ENCODE measurements at places on chromosomes 12 and 14.

DNA sequence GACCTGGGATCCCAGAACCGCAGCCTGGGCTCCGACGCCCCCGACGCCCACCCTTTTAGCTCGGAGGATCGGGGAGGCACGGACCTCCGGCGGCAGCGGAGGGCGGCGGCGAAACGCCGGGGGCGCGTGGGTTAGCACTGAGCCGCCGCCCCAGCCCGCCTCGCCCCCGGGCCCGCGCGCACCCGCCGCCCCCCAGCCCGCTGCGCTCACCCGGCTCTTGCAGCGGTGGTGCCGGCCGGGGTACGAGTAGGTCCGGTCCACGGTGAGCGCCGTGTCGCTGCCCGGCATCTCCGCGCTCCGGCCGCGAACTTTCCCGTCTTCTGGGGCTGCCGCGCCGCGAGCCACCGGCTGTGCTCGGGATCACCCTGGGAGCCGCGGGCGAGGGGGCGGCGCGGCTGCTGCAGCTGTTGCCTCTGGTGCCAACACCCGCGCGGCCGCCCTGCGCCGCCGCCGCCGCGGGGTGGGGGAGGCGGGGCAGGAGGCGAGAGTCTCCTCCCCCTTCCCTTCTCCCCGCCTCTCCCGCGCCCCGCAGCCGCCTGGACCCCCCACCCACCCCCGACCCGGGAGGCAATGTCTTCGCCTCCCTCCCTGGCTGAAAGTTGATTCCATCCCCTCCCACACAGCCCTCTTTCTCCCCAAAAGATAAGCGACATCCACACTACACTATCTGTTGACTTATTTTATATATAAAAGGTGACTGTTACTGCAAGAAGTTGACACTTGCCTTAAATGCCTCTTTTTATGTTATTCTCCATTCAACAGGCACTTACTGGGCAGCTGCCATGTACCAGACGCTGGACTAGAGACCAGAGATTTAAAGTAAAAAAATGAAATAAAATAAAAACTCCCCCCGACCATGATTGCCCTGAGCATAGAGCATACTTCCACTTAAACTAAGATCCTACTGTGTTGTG lies at the start of gene TMCC3:
TMCC3 (minus strand) TSS at position 415 of the 914 bp plus-strand sequence; CDS start at position 288, 127 bp downstream.
- DNase-seq: no peak

- DNase-seq: no peak
Measured at GRCh38 chr14:90405101-90405500, 8.3 kb downstream of the CALM1 start.

GRCh38 chr12:124747426-124748161 lies 116.1 kb downstream of the SCARB1 start:
- peak; percentile 97 for DNase-seq

GRCh38 chr14:101253948-101254347 lies 307.3 kb upstream of the DIO3 start:
- DNase-seq: no peak

GRCh38 chr14:73775339-73776193 lies 61.4 kb upstream of the PNMA1 start:
- no peak for DNase-seq

DNA sequence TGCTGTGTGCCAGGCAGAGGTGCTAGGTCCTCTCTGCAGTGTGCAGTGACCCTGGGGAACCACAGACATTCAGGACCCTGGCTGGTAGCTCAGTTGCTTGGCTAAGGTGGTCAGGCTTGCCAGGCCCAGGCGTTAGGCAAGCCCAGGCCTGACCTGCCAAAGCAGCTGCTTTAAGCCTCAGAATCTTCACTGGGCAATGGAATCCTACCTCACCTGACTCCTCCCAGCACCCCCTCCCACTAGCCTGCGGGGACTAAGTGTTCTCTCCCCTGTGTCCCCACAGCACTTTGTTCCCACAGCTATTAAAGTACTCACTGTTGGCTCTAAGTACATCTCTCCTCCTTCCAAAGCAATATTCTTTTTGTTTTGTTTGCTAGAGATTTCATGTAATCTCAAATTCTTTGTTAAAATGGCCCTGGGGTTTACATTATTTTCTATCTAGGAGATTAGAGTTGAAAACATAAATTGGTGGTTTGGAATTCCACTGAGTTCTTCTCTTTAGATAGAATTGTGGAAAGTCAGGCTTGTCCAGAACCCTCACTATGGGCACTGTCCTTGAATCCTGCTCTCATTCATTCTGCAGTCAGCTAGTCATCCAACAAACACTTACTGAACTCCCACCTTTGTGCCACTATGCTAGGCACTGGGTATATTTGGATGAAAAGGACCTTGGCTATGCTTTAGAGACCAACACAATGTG lies 44.4 kb downstream of the DGLUCY start:
- DNase-seq: no peak

- DNase-seq: no peak
Measured at GRCh38 chr12:10398168-10398567, 8.3 kb upstream of the KLRK1 start.

DNA sequence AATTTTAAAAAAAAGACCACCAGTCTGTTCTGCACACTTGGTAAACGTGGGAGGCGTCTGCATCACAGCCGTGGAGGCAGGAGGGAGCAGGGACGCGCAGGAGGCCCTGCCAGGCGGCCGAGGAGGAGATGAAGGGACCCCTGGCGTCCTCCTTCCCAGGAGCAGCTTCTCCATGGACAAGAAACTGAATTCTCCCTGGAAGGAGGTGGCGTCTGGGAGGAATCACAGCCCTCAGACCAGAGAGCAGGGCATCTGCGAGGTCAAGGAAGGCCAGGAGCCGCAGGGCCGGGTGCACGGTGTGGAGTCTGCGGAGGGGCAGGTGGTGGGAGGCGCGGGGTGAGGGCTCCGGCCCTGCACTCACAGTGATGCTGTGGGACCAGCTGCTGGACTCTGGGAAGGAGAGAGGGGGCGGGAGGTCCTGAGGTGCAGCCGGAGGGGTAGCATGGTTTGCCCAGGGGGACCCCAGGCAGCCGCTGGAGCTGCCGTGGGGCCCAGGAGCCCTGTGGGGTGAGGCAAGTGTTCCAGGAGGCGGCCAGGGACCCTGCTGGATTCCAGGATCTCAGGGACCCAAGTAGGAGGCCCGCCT lies 73.5 kb upstream of the GALNT9 start:
- DNase-seq: no peak

GRCh38 chr14:68394118-68394763 lies 398.6 kb downstream of the ZFP36L1 start:
- DNase-seq: no peak

DNA sequence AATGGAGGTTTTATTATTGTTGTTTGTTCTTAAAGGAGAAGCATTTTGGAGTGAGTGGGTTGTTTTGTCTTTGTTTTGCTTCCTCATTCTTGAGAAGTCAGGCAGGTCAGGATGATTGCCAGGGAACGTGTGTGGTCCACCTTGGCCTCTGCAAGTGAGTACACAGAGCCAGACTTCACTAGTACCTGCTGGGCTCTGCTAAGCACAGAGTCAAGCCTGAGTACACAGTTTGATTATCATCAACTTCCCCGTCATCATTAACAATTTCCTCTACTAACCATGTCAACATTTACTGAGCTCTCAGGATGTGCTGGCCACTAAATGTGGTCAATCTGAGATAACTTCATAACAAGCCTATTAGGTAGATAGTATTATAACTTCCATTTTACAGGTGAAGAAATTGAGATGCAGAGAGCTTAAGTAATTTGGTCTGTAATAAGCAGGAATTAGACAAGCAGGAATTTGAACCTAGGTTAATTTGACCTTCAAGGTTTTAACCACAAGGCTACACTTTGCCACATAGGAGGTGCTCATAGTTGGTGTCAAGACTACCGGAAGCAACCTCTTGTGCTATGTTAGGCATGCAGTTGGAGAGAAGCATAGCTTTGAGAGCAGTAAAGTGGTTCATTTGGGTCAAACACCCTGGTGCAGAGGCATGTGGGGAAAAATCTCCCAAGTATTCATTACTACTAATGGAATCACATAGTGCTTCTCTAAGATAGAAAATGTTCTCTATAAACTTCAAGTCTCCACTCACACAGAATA lies 178.3 kb downstream of the NUAK1 start:
- no peak for DNase-seq

- DNase-seq: no peak
Measured at GRCh38 chr14:80316441-80316840, 105.1 kb upstream of the DIO2 start.
